ENCODE measurements at places on chromosomes 6 and 20.

GRCh38 chr6:20148433-20148832 lies 63.8 kb downstream of the MBOAT1 start:
- DNase-seq = no peak

DNA sequence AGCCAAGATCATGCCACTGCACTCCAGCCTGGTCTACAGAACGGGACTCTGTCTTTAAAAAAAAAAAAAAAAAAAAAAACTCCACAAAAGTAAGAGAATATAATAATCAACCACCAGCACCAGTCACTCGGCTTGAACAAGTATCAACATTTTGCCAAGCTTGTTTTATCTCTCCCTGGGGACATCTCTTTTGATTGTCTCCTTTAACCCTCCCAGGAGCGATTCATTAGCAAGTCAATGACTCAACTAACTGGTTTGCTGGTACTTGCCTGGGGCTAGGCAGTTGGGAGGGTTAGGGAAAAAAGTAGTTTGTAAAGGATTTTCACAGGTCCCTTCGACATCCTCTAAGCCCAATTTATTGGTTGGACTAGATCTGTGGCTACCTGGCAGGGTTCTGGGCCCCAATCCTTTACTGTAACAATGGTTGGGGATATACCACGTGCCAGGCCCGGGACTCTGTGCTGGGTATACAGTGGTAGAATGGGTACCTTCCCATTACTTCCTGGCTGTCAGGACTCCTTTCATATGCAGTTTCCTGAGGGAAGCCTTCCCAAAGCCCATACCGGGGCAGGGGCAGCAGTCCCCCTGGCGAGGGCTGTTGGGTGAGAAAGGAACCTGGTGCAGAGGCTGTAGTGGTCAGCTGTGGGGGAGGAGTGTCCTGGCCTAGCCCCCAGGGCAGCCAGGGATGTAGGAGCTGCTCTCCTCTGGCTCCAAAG lies 12.2 kb downstream of the TGIF2 start:
- DNase-seq = no peak

DNA sequence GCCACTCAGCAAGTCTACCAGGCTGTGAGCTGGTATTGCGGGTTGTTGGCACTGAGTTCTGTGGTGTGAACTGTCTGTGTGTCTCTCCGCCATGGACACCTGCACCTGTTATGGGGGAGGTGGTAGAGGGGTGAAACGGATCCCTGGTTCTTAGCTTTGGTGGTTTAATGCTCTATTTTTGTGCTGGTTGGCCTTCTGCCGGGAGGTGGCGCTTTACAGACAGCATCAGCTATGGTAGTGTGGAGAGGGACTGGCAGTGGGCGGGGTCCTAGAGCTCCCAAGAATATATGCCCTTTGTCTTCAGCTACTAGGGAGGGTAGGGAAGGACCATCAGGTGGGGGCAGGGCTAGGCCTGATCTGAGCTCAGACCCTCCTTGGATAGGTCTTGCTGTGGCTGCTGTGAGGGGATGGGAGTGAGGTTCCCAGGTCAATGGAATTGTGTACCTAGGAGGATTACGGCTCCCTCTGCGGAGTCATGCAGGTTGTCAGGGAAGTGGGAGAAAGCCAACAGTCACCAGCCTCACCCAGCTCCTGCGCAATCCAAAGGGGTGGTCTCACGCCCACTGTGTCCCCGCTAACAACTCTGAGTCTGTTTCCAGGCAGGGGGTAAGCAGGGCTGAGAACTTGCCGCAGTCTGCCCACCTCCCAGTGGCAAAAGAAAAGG lies 154.3 kb downstream of the CCDC170 start:
- DNase-seq = no peak

DNA sequence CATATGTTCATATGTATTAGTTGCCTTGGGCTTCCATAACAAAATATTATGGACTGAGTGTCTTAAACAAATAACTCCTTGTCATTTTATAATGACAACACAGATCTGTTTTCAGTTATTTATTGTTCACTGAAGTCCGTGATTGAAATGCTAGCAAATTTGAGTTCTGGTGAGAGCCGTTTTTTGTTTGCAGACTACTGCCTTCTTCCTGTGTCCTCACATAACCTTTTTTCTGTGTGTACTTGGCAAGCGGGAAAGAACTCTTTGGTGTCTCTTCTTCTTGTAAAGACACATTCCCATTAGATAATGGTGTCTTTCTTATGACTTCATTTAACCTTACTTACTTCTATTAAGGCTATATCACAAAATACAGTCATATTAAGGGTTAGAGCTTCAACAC lies 482.9 kb upstream of the EYS start:
- DNase-seq = no peak

DNA sequence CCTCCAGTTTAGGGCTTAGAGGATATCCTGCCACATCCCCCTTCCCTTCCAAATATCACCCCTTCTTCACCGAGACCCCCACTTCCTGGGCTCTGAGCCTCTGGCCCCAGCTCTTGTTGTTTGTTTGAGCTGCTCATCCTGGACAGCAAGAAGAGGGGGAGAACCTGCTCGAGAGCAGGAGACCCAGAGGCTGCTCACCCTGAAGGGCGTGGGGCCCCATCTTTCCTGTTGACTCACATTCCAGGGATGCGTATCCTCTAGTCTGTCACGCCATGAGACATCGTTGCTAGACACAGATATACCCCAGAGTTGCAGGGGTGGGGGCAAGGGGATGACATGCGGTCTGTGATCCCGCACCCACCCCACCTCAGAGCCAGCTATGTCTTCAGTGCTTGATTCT lies 5.7 kb upstream of the TNXB start:
- no peak for DNase-seq

DNA sequence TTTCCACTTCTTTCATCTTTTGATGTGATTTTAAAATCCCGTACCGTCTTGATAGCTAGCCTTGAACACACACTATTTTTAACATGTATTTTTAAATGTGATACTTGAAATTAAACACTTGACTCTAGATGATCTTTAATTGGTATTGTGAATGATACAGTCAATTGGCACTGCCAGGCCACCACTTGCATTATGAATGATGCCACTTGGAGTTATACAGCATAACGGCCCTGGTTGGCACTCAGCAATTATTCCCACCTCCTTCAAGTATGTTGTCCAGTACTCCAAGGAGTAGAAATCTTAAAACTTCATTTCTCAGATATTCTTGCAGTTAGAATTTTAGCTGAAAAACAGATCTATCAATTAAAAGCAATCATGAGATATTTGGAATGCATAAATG lies 62.9 kb downstream of the TENT5A start:
- DNase-seq = no peak

- DNase-seq = no peak
These were observed 98.1 kb downstream of the GMDS start for GRCh38 chr6:2147261-2147660.
